ENCODE measurements at places on chromosomes 2 and 18.

- H3K27me3 ChIP-seq: no peaks in the 10 kb centered on the region
- no peak overlapping the region for H3K4me3 ChIP-seq
- H3K27ac ChIP-seq: no peak overlapping the region
- no peaks in the 10 kb centered on the region for H3K36me3 ChIP-seq
Observed at GRCh38 chr2:145740302-145740701, 1220.4 kb upstream of the ZEB2 start.

- H3K4me1 ChIP-seq: no peaks in the 10 kb centered on the region
- no peaks in the 10 kb centered on the region for H3K36me3 ChIP-seq
- H3K27me3 ChIP-seq: no peaks in the 10 kb centered on the region
- no peak overlapping the region for H3K4me3 ChIP-seq
Observed at GRCh38 chr2:95001701-95002100, 23.8 kb upstream of the MAL start.

- no peaks in the 10 kb centered on the region for H3K36me3 ChIP-seq
- H3K4me1 ChIP-seq: peaks cover 6% of the 10 kb centered on the region
- no peaks in the 10 kb centered on the region for H3K27me3 ChIP-seq
Observed at GRCh38 chr18:54129448-54130067, 94.9 kb downstream of the MBD2 start.

- H3K27ac ChIP-seq: no peak overlapping the region
- peaks cover 29% of the 10 kb centered on the region for H3K27me3 ChIP-seq
- H3K4me3 ChIP-seq: no peak overlapping the region
- no peaks in the 10 kb centered on the region for H3K36me3 ChIP-seq
- no peak for DNase-seq
Observed at GRCh38 chr2:23592061-23592685, 207.2 kb downstream of the KLHL29 start.

DNA sequence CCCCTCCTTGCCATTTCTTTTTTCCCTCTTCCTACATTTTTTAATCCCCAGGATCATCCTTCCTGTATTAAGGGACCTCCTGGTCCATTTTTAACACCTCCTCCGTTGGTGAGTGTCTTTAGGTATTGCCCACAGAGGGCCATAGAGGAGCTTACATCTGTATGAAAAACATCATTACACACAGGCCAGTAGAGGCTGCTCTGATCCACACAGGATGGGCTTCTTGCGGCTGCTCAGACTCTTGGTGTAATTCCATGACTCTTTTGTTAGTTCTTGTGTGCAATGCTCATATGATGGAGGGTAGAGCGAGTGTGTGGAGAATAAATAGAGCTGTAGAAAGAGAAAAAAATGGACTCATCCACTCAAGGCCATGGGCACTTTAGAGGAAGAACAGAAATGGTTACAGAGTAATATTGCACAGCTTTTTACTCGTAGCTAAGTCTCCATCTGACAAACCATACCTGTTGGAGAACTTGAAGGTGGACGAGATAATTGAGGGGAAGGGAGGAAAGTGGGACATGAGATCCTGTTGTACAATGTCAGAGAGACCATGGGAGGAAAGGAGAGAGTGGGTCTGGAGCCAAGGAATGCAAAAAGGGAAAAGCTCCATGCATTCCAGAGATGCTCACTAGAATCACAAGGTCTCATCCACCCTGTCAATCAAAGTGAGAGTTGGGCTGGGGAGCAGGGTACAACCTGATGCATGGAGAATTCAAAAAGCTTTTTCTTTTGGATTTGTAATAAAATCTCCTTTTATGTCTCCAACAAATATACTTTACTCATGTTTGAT, 129.7 kb upstream of the TNP1 start:
- peaks cover 2% of the 10 kb centered on the region for H3K27me3 ChIP-seq
- no peak overlapping the region for H3K4me3 ChIP-seq
- H3K4me1 ChIP-seq: no peaks in the 10 kb centered on the region
- H3K36me3 ChIP-seq: no peaks in the 10 kb centered on the region

Data from T-cell (primary cell).